IPS DF 6.9 (cell line): ENCODE measurements at places on chromosomes 4 and X.

- no peak for DNase-seq
- H3K27ac ChIP-seq = no peak overlapping the region
- no peak overlapping the region for H3K4me3 ChIP-seq
- H3K36me3 ChIP-seq = no peaks in the 10 kb centered on the region
Measured at GRCh38 chrX:23066588-23067281, 67.0 kb downstream of the DDX53 start.

DNA sequence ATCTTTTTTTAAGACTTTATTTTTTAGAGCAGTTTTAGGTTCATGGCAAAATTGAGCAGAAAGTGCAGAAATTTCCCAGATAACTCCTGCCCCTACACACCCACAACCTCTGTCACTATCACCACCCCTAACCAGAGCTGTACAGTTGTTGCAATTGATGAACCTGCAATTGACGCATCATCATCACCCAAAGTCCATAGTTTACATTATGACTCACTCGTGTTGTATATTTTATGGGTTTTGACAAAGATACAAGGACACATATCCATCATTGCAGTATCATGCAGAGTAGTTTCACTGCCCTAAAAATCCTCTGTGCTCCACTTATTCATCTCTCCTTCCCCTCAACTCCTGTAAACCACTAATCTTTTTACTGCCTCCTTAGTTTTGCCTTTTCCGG is 34.5 kb upstream of the WAS start:
- H3K4me1 ChIP-seq = no peaks in the 10 kb centered on the region
- DNase-seq = no peak
- no peak overlapping the region for H3K27ac ChIP-seq
- no peak overlapping the region for H3K4me3 ChIP-seq
- H3K36me3 ChIP-seq = no peaks in the 10 kb centered on the region
- H3K27me3 ChIP-seq = no peaks in the 10 kb centered on the region

GRCh38 chr4:16909281-16909680 is 10.8 kb upstream of the LDB2 start:
- no peaks in the 10 kb centered on the region for H3K27me3 ChIP-seq
- no peaks in the 10 kb centered on the region for H3K36me3 ChIP-seq
- peaks cover 3% of the 10 kb centered on the region; the same call in 1 of the 2 replicates for H3K4me1 ChIP-seq

GRCh38 chr4:134632056-134632455 is 430.5 kb upstream of the PABPC4L start:
- H3K4me1 ChIP-seq = no peaks in the 10 kb centered on the region
- H3K27me3 ChIP-seq = no peaks in the 10 kb centered on the region
- no peak overlapping the region for H3K27ac ChIP-seq
- DNase-seq = no peak
- H3K4me3 ChIP-seq = no peak overlapping the region

- no peak for DNase-seq
- no peak overlapping the region for H3K4me3 ChIP-seq
- no peak overlapping the region for H3K27ac ChIP-seq
- H3K36me3 ChIP-seq = no peaks in the 10 kb centered on the region
Measured at GRCh38 chrX:139563251-139563650, 32.7 kb downstream of the F9 start.

GRCh38 chr4:142345924-142346323 is 500.2 kb downstream of the INPP4B start:
- no peak for DNase-seq
- H3K4me1 ChIP-seq = no peaks in the 10 kb centered on the region
- no peaks in the 10 kb centered on the region for H3K27me3 ChIP-seq
- H3K27ac ChIP-seq = no peak overlapping the region

GRCh38 chr4:128483041-128483440 is 195.4 kb upstream of the PGRMC2 start:
- no peak overlapping the region for H3K27ac ChIP-seq
- no peak for DNase-seq
- no peak overlapping the region for H3K4me3 ChIP-seq
- H3K36me3 ChIP-seq = no peaks in the 10 kb centered on the region
- H3K4me1 ChIP-seq = no peaks in the 10 kb centered on the region
- no peaks in the 10 kb centered on the region for H3K27me3 ChIP-seq

DNA sequence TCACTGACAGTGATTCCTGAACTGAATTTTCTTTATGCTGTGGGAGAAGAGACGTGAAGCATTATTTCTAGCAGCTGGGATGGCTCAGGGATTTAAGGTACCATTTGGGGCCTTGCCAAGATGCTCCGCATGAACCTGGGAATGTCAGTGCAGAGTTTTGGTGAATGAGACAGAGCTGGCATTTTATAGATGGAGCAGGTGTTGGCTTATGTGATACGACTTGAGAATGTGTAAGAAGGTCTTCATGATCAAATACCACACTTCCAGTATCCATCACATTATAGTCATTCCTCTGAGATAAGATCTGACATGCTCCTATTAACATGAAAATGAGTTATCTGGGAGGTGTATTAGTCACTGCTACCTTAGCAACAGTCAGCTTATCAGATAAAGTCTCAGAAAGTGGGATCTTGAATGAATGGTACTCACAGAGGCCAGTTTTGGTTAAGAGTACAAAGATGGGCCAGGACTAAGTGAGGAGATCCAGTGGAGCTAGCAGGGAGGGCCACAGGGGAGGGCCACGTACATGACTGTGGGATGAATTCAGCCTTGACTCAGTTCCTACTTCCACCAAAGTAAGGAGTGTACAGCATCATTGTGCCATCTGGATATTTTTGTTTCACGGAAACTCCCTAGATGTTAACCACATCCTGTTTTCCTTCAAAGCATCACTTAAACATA is 116.7 kb downstream of the SPCS3 start:
- H3K36me3 ChIP-seq = no peaks in the 10 kb centered on the region
- H3K4me1 ChIP-seq = no peaks in the 10 kb centered on the region
- no peak for DNase-seq
- H3K27ac ChIP-seq = no peak overlapping the region
- H3K4me3 ChIP-seq = no peak overlapping the region

DNA sequence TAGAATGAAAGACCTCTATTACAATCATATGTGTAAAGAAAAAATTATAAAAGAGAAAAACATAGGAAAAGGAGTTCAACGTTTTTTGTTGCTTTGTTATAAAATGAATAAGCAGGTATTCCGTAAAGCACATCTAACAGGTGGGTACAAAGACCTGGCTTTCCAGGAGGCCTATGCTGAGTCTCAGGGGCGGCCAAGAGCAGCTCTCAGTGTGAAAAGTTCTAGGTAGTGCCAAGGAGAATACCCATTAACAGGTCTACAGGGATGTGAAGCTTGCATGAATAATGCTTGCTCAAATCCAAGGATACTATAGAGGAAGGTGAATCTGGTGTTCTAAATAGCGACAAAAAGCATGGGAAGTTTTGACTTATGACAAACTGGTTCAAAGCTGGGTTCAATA is 944.4 kb downstream of the PDHA2 start:
- no peaks in the 10 kb centered on the region for H3K4me1 ChIP-seq
- H3K36me3 ChIP-seq = no peaks in the 10 kb centered on the region
- H3K4me3 ChIP-seq = no peak overlapping the region
- no peak for DNase-seq

DNA sequence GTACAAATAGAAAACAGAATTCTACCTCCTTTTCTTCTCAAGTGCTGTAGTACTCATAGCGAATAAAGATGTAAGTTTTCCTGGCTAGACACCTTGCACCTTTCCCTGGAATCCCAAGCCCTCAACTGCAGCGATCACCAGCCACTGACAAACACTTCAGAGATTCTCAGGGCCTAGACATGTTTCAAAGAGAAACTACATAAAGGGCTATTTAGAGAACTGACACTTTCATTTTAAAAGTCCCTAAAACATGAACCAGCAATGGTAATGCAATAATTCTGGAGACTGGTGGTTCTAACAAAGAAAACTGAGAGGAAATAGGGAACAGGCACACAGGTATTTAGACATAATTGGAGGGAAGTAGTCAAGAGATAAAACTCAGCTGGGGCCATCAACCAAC is 35.7 kb downstream of the FANCB start:
- H3K27me3 ChIP-seq = no peaks in the 10 kb centered on the region
- no peak for DNase-seq
- no peak overlapping the region for H3K27ac ChIP-seq
- H3K36me3 ChIP-seq = no peaks in the 10 kb centered on the region

DNA sequence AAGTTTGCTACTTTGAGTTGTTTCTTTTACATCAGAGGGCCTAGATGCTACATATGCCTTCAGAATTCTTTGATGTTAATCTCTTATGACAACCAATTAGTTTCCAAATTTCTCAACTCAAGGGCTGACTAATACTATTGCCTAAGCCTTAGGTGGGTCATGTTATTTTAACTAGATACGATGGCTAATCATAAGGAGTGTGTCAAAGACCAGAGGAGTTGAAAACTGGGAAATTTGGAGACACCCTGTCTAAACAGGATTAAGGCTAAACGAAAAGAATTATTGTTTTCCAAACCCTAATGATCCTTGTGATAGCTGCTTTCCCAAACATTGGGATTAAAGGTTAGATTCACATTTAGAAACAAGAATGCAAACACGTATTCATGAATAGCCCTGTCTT is 228.5 kb downstream of the PCDH7 start:
- H3K27me3 ChIP-seq = no peaks in the 10 kb centered on the region
- no peaks in the 10 kb centered on the region for H3K4me1 ChIP-seq
- H3K27ac ChIP-seq = no peak overlapping the region
- no peak overlapping the region for H3K4me3 ChIP-seq
- no peaks in the 10 kb centered on the region for H3K36me3 ChIP-seq
- DNase-seq = no peak

DNA sequence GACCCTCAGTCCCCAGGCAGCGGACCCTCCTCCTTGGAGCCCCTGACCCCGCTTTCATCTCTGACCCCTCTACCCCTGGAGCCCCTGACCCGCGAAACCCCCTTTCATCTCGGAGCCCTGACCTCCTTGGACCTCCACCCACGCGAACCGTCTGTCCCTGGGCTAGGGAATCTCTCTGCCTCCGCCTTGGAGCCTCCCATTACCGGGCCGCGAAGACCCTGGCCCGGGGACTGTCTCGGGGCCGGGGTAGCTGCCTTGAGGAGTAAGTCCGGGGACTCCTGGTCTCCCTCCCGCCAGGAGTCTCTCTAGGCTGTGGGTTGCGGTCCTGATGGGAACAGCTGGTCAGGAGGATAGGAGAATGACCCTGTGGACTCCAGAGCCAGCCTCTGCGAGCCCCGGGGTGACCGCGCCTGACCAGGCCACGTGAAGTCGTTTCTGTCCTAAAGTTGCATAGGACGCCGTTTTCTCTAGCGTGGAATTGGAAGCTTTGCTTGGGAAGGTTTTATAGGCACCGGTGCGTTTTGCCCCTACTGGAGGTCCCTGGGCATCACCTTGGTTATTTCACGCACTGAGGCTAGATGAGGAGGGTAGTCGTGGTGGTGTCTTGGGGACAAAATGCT is 824 bp downstream of the TBC1D14 start:
- H3K27ac ChIP-seq = no peak overlapping the region
- peak overlapping the region; percentile 93; the same call in 1 of the 2 replicates for H3K4me3 ChIP-seq
- no peak for DNase-seq
- peaks cover 10% of the 10 kb centered on the region for H3K4me1 ChIP-seq
- no peaks in the 10 kb centered on the region for H3K36me3 ChIP-seq
- H3K27me3 ChIP-seq = no peaks in the 10 kb centered on the region

- H3K36me3 ChIP-seq = no peaks in the 10 kb centered on the region
- no peak overlapping the region for H3K27ac ChIP-seq
- no peak for DNase-seq
- no peak overlapping the region for H3K4me3 ChIP-seq
- H3K4me1 ChIP-seq = no peaks in the 10 kb centered on the region; the same call in 1 of the 2 replicates
- H3K27me3 ChIP-seq = no peaks in the 10 kb centered on the region
Measured at GRCh38 chrX:72115380-72115779, 16.3 kb downstream of the RTL5 start.
